GM18507 (cell line): ENCODE measurements at places on chromosomes 2 and 18.

GRCh38 chr18:79485788-79486355 lies 90.1 kb downstream of the NFATC1 start:
- no peak for DNase-seq

DNA sequence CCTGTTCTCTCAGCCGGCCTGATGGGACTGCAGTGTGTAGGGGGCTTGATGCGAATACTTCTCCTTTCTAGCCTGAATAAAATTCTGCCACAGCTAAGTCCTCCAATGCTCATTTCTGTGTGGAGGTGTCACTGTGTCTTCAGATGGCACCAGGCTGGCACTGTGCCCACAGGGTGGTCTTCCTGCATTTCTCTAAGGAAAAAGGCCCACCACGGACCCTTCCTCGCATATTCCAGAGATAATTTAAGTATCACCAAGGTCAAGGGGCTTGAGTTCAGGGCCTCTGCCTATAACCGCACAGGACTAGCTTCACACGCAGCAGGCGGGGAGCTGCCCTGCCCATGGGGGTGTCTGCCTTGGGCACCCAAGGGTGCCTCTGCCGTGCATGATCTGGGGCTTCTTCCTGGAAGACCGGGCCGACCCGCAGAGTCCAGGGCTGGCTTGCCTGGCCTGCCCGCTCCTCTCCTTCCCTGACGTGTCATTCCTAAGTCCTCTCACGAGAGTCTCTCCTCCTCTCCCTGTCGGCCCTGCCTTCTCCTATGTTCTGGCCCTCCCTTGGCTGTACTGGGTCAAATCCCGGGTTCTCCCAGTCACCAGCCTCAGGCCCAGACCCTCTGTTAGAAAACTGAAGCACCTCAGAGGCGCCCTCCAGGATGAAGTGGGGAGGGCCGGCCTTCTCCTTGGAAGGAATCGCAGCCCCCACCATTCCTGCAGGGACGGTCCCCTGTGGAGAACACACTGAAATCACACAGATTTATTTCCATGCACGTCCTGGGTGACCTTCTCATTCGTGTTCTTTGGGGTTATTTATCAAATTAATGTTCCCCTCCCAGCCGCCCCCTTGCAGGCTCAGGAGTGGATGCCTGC lies 48.9 kb upstream of the PXDN start:
- DNase-seq: no peak

- DNase-seq: no peak
Observed at GRCh38 chr2:217959723-217960122, 43.1 kb downstream of the TNS1 start.

GRCh38 chr2:232435805-232436204 lies 20.1 kb upstream of the ALPI start:
- no peak for DNase-seq

DNA sequence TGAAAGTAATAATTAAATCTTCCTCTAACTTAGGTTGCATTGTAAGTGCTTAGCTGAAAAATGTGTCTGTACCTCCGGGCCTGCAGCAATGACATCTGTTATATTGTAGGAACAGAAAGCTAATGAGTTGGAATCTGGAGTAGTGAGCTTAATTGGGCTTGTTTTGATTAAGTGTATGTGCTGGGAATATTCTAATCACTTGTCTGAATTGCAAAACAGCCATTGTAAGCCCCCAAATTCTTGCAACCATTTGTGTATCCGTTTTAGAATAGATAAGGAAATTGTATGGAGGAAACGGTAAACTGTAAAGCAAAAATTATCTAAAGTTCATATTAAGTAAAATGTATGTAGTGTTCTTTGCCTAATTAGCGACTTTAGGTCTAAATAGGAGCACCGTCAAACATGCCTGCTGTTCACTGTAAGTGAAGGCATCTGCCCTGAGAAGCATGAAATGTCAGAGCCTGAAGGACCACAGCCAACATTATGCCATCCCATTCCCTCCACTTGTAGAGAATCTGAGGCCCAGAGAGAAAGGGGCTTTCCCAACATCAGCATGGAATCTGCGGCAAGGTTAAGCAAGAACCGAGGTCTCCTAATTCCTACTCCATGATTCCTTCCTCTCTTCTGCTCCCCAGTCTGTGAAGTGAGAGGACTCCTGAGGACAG lies 466.4 kb downstream of the TDRD15 start:
- no peak for DNase-seq
